ENCODE measurements at places on chromosomes 6 and 20.

DNA sequence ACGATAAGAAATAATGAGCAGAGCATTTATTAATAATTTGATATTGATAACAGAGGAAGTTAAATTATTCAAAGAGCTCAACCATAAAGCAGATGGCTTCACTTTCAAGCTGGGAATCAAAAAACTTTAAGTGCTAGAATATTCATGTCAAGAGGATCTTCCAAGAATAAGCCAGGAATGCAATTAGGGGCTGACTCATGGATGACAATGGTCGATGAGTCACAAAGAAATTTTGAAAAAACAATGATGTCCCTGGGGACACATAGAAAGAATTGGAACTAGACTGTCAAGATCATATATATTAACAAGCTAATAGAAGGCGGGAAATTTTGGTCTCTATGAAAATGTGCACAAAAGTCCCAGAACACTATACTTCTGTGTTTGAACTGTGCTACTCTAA is 304.1 kb downstream of the LAMA2 start:
- DNase-seq, result no peak

GRCh38 chr6:74931558-74931957 is 274.3 kb downstream of the COL12A1 start:
- DNase-seq, result no peak

GRCh38 chr6:77424761-77425160 is 38.5 kb downstream of the HTR1B start:
- no peak for DNase-seq

DNA sequence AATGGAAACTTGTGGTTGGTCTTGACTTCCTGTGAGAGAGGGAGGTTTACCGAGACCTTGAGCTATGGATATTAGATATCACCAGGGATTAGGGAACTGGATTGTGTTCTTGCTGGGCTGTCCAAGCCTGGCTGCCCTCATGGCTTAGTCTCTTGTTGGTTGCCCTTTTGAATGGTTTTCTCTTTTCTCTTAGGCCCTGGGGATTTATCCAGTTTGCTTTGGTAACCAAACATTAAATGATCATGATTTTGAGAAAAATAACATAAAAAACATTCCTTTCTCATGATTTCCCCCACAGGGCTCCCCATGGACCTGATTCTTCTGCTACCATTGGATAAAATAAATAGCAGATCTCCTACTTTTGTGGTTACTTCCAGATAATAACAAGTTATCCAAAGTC is 306.4 kb upstream of the RNF217 start:
- DNase-seq, result no peak

DNA sequence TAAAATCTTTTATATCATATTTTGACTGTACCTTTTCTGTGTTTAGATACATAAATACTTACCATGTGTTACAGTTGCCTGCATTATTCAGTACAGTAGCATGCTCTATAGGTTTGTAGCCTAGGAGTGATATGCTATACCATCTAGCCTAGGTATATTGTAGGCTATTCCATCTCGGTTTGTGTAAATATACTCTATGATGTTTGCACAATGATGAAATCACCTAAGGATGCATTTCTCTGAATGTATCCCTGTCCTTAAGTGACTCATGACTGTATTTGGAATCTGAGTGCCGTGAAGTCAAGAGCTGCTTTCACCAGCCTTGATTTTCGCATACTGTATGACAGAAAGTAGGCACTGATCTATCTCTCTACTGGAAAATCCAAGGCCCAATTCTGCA is 129.9 kb downstream of the UTRN start:
- no peak for DNase-seq

Data from NCI-H1436 treated with DMSO at 0.1 percent for 48 hours (cell line).